SK-N-DZ (cell line): ENCODE measurements at places on chromosomes 7 and 10.

DNA sequence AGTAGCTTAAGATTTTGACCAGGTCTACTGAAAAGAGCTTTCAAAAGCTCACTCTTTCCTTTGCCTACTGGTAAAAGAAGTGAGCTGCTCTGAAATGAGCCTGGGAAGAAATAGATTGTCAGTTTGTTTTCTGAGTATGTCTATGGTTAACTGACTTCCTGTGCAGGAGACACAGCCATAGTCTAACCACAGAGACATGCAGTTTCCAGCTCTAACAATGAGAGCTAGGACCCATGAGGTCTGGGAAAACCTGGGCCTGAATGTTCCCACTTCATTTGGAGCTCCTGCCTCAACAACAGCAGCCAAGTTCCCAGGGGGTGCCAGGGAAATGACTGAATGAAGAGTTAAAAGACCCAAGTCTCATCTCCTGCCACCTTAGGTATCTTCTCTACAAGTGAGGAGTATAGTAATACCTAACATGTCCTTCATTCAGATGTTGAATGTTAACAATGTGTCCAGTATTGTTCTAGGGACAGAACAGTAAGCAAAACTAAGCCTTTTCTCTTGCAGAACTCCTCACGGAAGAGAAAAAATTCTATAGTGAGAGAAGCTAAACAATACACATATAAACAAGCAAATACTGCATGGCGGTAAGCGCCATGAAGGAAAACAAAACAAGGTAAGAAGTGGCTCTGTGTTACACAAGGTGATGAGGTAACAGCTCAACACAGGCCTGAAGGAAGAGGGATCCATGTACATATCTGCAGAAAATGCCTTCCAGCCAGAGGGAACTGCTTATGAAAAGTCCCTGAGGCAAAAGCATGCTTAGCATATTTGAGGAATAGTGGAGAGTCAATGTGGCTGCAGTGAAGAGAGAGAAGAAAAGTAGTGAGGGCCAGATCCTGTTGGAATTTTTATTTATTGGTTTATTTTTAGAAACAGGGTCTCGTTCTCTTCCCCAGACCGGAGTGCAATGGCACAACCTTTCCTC lies 26.4 kb upstream of the ANKRD1 start:
- DNase-seq = no peak

DNA sequence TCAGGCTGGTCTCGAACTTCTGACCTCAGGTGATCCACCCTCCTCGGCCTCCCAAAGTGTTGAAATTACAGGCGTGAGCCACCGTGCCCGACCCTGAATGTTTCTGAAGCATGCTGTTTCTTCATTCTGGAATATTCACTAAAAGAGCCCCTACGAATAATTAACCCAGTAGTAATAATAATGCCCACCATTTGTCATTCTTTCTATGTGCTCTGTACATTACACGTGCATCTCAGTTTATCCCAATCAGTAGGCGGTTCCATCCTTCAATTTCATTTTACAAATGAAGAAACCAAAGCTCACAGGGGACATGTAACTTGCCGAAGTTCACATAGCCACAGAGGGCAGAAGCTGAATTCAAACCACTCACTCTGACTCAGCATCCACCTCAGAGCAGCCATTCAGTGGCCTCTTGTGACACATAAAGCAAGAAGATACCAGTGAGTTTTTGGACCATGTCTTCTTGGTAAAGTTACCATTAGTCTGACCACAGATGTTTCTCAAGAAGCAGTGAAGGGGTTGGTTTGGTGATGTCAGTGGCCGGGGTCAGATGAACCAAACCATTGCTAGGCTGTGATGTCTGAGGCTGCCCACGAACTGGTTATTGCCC lies 71.9 kb upstream of the DUSP5 start:
- DNase-seq = no peak

- no peak for DNase-seq
Observed at GRCh38 chr7:144137501-144137900, 14.5 kb downstream of the OR2A14 start.

DNA sequence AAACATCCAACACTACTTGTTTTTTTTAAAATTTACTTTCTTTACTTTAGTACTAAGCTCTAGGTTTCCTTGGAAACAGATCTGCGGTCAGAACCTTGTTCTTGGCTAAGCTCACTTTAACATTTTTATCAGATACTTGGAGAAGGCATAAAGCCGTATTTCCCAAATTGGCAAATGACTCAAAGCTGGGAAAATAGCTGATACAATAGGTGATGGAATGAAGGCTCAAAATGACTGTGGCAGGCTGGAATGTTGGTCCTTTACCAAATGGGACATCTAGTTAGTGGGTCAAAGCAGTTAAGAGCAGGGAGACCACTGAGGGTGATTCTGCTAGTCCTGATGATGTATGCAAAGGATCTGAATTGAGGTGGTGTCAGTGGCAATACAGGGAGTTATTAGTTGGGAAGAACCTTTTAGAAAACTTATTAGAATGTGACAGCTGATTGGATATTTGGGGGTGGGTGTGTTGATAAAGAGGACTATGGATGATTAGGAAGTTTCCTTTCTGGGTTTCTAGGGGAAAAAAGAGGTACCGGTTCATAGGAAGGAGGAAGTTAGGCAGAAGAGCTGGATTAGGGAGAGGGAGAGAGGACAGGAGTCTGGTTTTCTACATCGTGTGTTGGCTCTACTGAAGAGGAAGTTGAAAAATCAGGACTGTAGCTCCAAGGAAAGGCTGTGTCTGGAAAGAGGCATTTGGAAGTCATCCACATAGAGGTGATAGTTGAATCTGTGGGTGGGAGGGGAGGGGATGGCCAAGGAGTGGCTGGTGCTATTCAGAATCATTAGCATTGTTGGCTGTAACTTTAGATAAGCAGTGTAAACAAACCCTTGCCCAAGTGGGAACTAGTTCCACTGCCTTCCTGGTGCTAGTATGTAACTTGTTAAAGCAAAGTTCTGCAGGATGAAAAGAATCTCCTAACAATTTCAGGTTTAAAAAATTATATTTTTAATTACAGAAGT lies 13.1 kb downstream of the PLCE1 start:
- no peak for DNase-seq

DNA sequence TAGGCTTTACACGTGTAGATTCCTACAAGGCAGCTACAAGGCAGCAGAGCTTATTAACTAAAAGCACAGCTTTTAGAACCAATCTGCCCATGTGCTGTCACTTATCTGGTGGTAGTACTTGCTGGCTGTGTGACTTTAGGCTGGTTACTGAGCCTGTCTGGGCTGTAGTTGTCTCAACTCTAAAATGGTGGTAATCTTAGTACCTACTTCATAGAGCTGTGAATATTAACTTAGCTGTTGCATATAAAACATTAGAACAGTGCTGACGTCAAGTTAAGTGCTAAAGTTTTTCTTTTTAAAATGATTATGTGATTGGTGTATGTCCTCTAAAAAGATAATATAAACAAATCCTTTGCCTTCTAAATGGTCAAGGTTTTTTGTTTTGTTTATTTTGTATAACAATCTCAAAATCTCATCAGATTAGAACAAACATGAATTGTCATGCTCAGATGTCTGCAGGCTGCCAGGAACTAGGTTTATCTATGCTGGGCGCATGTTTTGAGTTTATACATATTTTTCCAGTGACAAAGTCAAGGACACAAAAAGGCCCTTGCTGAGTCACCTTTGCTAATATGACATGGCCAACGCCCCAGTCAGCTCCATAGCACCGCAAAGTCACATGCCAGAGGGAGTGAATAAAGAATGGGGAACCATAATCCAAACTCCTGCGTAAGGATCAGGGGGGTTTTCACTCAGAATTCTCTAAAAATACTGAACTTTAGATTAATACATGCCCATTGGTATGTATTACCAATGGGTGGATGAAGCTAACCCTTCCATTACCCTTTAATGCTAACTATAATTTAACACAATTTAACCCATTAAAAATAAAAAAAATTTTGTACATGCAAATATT lies 39.8 kb upstream of the ARL4A start:
- DNase-seq = no peak

DNA sequence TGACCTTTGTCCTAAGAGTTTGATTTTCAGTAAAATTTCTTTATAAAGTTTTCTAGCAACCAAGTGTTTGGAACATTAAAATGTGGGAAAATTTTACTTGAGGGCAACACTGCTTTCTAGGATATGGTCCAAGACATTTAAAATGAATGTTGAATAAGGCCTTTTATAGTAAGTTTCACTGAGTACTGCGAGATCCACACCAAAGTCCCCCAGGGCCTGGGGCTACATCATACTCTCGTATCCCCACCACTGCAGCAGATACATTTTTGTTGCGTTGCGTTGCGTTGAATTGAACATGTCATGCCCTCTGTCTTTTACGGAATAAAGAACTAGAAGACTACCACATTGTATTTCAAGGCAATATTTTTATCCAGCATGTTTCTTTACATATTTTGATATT lies 44.5 kb downstream of the PRTFDC1 start:
- DNase-seq = no peak

DNA sequence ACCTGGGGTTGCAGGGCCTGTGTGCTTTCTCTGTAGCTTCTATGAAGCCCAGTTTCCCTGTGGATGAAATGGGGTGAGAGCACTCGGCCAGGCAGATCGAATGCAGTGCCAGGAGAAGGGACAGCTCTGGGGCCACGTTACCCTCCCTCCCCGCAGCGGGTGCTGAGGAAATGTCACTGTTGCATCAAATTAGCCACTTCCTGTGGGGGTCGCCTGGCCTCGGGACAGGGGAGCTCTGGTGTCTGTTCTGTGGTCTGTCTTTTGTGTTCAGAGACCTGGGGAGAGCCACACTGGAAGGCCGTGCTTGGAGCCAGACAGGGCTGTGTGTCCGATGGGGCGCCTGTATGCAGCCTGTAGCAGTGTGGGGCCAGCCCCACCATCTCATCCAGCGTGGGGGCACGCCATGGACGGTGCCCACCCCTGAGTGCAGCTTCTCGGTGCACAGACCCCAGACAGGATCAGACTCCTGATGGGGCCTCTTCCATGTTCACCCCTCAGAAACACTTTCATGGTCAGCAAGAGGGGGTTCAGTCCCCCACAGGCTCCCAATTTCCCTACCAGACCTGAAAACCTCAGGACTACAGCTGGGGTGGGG lies 13.6 kb downstream of the TTYH3 start:
- DNase-seq = peak; percentile 55

GRCh38 chr10:69878951-69879350 lies 77.2 kb downstream of the COL13A1 start:
- no peak for DNase-seq

- DNase-seq = peak; percentile 19
Observed at GRCh38 chr7:130365088-130365487, 15.2 kb upstream of the CPA1 start.
